ENCODE measurements at places on chromosomes 1 and 21.

GRCh38 chr1:16315437-16315836 lies 36.8 kb downstream of the FBXO42 start:
- DNase-seq: no peak

- DNase-seq: no peak
Measured at GRCh38 chr1:167529829-167530474, 11.6 kb upstream of the CD247 start.

DNA sequence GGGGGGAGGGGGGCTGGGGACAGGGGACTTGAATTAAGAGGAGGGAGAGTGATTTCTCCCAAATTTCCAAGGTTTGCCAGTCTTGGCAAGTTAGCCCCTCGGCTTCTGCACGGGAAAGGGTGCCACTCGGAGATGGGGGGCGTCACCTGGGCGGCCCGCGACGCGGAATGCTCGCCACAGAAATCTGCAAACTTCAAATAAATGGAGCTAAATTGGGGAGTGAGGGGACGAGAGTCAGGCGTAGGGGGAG lies 885 bp upstream of the SSBP3 start:
- DNase-seq: no peak

GRCh38 chr1:12587981-12588640 lies 29.9 kb downstream of the DHRS3 start:
- no peak for DNase-seq

DNA sequence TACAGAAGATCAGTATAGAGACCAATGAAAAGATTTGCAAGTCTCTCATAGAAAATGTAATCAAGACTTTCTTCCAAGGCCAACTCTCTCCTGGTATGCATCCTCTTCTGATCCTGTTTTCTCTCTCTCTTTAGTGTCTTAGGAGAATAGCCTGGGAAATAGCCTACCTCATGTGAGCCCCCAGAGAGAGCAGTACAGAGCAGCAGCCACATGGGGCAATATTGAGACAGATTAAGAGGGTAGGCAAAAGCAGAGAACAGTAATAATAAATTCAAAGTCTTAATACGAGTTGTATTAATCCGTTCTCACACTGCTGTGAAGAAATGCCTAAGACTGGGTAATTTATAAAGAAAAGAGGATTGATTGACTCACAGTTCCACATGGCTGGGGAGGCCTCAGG lies 61.4 kb downstream of the RNASEL start:
- DNase-seq: no peak

GRCh38 chr1:9425859-9426258 lies 113.4 kb upstream of the SLC25A33 start:
- DNase-seq: no peak

DNA sequence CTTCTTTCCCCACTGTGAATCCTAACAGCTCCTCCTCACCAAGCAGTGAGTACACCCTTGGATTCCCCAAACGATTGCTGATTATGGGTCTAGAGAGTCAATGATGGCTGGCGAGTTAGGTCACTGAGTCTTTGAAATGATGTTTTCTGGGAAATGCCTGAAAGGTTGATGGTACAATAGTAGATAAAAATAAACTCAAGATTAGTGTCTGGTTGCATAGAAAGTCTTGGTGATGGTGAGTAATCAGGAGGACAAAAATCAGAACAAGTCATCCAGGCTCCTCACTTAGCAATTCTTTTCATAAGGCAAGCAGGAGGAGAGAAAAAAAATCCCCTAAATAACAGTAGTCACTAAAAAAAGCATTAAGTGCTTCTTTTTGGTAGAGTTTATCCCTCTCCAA lies 22.6 kb downstream of the HLX start:
- no peak for DNase-seq

GRCh38 chr1:154448331-154448811 lies 43.2 kb downstream of the IL6R start:
- no peak for DNase-seq

GRCh38 chr1:14826172-14826636 lies 227.7 kb downstream of the KAZN start:
- DNase-seq: no peak

- no peak for DNase-seq
Measured at GRCh38 chr1:205272536-205272935, 44.8 kb downstream of the TMCC2 start.

- no peak for DNase-seq
Measured at GRCh38 chr1:16144325-16145029, 11.4 kb downstream of the EPHA2 start.

DNA sequence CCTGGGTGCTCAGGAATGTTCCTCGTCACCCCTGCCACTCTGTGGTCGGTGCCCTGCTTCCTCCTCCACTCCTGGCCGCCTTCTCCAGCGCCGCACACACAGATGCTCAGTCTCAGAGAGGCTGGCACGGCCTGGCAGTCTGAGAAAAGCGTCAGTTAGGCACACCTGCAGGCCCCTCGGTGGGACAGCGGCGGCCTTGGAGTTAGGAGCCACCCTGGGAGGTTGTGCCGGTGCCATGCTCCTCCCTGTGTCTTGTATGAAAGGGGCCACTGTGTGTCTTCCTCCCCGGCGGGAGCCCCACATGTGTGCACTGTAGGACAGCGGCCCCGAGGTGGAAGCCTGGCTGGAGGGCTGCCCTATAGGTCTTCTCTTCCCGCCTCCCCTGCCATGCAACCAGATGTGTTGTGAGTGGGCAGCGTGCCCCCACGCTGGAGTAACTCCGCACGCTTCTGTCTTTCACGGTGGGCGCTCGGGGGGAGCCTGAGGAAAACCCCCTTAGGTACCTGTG lies 145.2 kb downstream of the PGBD5 start:
- no peak for DNase-seq

GRCh38 chr1:161949548-161949947 lies 74.1 kb downstream of the OLFML2B start:
- no peak for DNase-seq

DNA sequence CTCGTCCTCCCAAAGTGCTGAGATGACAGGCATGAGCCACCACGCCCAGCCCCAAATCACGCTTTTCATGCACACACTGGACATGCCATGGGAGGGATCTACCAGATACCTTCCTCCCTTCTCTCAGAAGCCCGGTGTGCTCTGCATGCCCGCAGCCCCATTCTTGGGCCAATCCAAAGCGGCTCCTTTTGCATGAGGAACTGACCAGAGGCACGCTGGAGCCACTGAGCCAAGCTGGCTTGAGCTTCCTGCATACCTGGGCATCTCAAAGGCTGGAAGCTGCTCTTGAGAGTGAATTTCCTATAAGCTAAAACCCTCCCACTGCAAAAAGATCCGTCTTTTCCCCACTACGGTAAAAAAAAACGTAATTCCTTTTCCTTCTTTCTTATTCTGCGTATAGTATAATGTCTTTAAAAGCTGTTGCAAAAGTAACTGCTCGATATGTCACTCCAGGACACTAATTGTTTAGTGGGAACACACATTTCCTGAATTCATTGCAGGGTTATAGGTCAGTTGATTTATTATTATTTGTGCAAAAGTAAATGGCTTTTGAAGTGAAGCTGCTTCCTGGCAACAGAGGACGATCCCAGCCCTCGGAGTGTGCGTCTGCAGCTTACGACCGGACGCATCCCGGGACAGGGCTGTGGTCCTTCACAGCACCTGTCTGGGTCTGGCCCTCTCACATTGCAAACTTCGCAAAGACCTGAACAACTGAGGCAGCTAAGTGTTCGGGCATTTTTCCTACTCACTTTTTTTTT lies 61.8 kb upstream of the ETS2 start:
- no peak for DNase-seq

- no peak for DNase-seq
Measured at GRCh38 chr1:18111605-18112297, 4.2 kb downstream of the IGSF21 start.

- no peak for DNase-seq
Measured at GRCh38 chr21:17514124-17514845, 1.4 kb downstream of the CXADR start.

DNA sequence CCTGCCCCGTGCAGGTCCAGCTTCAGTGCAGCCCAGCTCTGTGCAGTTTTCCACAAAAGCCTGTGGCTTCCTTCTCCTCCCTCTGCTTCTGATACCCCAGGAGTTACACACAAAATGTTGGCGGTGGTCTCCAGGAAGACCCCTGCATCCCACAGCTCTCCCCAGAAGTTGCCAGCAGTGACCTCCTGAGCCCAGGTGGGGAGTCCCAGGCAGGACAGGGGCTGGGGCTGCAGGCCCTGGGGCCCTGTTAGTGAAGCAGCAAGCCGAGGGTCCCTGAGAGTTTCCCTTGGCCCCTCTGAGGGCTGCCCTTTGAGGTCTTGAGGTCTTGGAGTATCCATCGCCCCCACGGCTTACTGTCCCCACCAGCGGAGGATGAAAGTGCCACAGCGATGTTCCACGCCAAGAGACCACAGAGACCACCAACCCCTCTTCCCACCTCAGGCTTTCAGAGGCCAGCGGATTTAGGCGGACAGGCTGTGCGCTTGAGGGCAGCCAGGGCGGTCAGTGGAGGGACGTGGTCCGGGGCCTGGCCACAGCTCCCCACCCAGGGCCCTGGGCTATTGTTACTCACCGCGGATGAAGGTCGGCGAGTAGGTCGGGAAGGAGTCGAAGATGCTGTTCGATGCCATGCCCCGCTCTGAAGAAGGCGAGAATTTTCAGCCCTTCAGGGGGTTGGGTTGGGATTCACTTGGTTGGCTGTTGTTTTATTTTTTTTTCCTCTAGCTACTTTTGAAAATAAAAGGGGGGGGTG lies 34.0 kb upstream of the RUNX3 start:
- DNase-seq: no peak

GRCh38 chr1:159229896-159230295 lies 25.2 kb downstream of the ACKR1 start:
- DNase-seq: no peak

DNA sequence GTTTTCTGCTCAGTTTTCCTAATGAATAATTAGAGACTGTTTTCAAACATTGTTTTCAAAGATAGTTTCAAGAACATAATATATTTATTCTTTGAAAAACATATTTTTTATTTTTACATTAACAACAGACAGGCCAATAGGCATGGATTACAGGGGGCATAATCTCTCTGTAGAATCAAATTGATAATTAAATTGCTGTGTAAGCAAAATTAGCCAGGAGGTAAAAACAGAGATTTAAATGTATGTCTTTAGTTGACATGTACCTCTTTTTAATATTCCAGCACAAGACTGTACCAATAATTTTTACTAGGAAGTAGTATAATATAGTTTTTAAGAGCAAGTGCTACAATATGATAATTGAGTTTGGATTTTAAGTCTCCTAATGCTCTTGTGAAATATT lies 1444.5 kb downstream of the BRINP3 start:
- DNase-seq: no peak

DNA sequence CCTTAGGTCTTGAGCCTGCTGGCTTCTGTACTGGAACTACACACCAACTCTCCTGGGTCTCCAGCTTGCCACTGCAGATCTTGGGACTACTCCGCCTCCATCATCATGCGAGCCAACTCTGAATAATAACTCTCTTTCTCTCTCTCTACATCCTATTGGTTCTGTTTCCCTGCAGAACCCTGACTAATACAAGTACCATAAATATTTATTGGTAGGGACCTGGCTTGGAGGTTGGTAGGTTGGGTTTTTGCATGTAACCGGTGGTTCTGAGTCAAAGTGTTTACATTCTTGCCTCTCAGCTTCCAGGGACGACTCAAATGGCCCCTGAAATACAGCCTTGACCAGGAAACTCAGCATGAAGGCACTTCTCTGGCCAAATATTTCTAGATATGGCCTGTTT lies 110.4 kb downstream of the KCND3 start:
- DNase-seq: no peak

GRCh38 chr1:17668195-17668594 lies 86.9 kb upstream of the ACTL8 start:
- DNase-seq: no peak

DNA sequence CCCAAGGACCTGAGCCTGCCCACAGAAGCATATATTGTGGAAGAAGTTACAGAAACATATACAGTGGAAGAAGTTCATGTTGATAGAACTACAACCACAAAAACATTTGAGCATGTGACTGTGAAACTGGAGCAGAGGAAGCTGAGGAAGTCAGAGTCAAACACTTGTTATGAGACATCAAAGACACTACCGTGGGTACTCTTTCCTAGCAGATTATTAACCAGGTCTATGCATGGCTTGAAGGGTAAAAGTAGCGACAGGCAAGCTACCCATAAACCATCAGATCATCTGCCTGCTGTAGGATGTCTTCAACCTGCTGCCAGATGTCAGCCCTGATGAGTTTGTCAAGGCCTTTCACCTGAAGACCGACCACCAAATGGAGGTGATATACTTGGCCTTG lies 35.8 kb downstream of the IVNS1ABP start:
- no peak for DNase-seq

GRCh38 chr1:12456979-12457378 lies 161.0 kb downstream of the DHRS3 start:
- DNase-seq: no peak

GRCh38 chr1:208251911-208252835 lies 8.0 kb upstream of the PLXNA2 start:
- no peak for DNase-seq

DNA sequence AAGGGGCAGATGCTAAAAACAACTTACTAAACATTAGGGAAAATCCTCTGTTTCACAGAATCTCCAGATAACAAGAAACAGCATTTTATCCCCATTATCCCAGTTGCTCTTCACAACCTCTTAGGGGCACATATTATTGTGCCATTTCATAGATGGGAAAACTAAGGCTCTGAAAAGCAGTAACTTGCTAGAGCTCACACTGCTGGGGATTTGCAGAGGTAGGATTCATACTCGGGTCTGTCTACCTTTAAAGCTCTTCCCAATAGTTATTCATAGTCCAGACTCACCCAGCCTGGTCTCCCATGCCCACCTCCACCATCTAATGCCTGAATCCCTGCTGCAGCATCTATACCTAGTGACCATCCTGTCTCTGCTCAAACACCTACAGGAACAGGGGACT lies 67.7 kb downstream of the RRAGC start:
- DNase-seq: no peak

DNA sequence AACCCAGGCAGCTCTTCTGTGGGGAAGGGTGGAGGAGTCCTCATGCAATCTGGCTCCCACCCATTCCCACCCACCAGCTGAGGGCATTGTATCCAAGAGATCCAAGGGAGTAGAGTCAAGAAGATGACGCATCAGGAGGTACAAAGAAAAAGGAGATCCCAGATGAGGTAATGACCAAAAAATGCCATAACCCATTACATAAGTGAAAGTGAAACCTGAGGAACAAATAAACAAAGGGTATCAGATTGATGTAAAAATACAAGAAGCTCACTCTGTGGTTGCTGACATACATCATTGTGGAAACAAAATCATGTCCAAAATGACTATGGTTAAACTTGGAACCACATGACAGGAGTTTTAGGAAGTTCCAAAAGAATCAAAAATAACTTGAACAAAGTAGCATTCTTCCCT lies 42.5 kb downstream of the CCN1 start:
- DNase-seq: no peak

GRCh38 chr1:35364741-35365140 lies 96.2 kb downstream of the ZMYM4 start:
- no peak for DNase-seq

DNA sequence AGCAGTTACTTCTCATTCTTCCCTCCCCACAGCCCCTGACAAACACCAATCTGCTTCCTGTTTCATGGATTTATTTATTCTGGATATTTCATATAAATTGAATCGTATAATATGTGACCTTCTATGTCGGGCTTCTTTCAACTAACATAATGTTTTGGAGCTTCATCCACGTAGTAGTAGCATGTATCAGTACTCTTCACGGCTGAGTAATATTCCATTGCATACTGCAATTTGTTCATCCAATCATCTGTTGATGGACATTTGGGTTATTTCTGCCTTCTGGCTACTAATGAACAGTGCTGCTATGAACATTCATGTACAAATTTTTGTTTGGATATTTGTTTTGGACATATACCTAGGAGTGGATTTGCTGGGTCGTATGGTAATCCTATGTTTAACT lies 1.9 kb upstream of the KAZN start:
- no peak for DNase-seq

- no peak for DNase-seq
Measured at GRCh38 chr1:112723511-112723839, 8.3 kb upstream of the PPM1J start.
